ENCODE measurements at places on chromosomes 2 and 18.
A peak's percentile ranks its signal among the peaks of the same experiment; 100 is the strongest.

GRCh38 chr18:35443434-35443833, 54.3 kb downstream of the INO80C start:
- no peak for ATAC-seq

GRCh38 chr18:44871771-44872170, 191.1 kb downstream of the SETBP1 start:
- ATAC-seq: no peak

GRCh38 chr2:173938700-173939384, 26.3 kb downstream of the SP3 start:
- ATAC-seq: no peak

- ATAC-seq: peak; percentile 22
These were observed 9.1 kb upstream of the ARID5A start for GRCh38 chr2:96527286-96528005.

GRCh38 chr18:76503649-76504386, 8.8 kb upstream of the ZNF516 start:
- ATAC-seq: no peak

DNA sequence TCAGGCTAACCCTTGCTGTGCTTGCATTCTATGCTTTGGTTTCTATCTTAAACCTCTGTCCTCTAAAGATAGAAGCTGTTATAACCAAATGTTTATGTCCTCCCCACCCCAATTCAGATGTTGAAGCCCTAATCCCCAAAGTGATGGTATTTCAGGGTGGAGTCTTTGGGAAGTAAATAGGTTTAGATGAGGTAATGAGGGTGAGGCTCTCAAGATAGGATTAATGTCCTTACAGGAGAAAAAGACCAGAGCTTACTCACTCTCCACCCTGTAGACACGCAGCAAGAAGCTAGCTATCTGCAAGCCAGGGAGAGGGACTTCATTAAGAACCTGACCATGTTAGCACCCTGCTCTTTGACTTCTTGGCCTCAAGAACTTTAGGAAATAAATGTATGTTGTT, 362.5 kb downstream of the ERBB4 start:
- no peak for ATAC-seq

GRCh38 chr2:135817466-135817865, 19.5 kb downstream of the LCT start:
- no peak for ATAC-seq

DNA sequence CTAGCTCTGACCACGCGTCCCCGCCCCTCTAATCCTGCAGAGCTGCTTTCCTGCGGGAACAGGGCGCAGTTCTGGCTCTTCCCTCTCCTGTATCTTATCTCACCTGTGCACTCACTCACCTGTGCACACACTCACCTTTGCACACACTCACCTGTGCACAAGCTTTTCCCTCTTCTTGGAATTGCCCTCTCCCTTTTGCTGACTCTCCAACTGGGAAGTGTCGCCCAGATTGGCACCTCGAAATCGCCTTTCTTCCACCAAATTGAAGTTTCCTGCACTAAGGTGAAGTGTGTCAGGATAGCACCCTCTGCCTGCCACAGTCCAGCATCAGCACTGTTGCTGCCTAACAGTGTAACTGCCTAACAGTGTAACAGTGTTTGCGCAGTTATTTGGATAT, 566 bp upstream of the CMPK2 start:
- ATAC-seq: peak; percentile 39

GRCh38 chr2:110858135-110858725, 125.9 kb downstream of the ACOXL start:
- peak; percentile 98 for ATAC-seq

All from activated CD4-positive, CD25-positive, alpha-beta regulatory T cell treated with anti-CD3 and anti-CD28 coated beads, Interleukin-2, amount 50 U/mL, for 24 hours (primary cell).